ENCODE measurements at places on chromosomes 3 and 15. TPM values are rescaled to one million over a fixed set of nuclear protein-coding genes. Genes with fewer than 3 reads are reported as not detected.

SPTSSB gene
- polyA plus RNA-seq = 11.1 TPM

ST3GAL6 gene
- polyA plus RNA-seq = 3.1 TPM

DNA sequence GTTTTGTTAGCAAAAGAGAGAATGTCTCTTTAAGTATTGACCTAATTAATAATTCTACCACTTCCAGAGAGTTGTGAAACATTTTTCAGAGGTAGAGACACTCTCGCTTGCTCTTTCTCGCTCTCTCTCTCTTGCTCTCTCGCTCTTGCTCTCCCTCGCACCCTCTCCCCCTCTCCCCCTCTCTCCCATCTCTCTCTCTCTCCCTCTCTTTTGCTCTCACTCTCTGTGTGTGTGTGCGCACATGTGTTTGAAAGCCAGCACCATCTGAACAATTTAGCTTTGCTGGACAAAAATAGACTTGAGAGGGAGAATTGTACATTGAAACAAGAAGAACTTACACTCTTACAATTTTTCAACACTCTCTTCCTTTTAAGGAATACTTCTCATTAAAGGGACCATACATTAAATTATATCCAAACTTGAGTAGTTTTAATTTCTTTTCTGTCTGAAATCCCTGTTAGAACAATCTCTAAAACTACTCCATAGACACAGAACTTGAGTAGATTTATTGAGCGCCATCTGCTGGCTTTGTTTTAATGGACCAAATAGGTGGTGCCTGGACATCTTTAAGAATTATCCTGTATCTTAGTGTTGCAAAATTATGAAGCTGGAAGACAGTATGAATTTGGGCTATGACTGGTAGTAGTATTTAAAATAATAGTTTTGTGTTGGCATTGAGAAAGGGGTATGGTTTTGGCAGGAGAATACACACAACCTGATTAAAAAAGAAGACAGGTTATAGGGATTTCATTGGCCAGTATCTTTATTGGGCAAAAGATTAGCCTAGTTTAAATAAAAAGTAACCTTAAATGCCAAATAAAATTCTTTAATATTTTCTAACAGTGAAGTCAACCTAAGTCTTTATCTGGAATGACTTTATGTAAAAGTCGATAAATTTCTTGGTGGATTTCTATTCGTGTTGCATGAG lies 124.6 kb downstream of the AKAP13 start:
- DNase-seq = peak; percentile 48

FRMD5 gene
- polyA plus RNA-seq = 0.32 TPM

GRCh38 chr15:79161837-79162508 lies 71.4 kb upstream of the RASGRF1 start:
- DNase-seq = no peak

REC114 gene
- not detected for polyA plus RNA-seq

DNA sequence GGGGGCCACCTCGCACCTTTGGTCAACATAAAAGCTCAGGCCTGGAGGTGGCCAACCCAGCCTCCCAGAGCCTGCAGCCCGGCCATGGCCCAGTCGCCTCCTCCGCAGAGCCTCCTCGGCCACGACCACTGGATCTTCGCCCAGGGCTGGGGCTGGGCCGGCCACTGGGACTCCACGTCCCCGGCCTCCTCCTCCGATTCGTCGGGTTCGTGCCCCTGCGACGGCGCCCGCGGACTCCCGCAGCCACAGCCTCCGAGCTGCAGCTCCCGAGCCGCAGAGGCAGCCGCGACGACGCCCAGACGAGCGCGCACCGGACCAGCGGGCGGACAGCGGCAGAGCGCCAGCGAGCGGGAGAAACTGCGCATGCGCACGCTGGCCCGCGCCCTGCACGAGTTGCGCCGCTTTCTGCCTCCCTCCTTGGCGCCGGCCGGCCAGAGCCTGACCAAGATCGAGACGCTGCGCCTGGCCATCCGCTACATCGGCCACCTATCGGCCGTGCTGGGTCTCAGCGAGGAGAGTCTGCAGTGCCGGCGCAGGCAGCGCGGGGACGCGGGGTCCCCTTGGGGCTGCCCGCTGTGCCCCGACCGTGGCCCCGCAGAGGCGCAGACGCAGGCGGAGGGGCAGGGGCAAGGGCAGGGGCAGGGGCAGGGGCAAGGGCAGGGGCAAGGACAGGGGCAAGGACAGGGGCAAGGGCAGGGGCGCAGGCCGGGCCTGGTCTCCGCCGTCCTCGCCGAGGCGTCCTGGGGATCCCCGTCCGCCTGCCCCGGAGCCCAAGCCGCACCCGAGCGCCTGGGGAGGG lies at the start of gene MESP2:
MESP2 (plus strand) TSS at position 59 of the 799 bp plus-strand sequence; CDS start at position 85, 26 bp downstream.
- DNase-seq = no peak

TMEM45A gene
- polyA plus RNA-seq = 30.3 TPM

GRCh38 chr3:43616034-43616433 lies 5.8 kb downstream of the ANO10 start:
- DNase-seq = no peak

DNA sequence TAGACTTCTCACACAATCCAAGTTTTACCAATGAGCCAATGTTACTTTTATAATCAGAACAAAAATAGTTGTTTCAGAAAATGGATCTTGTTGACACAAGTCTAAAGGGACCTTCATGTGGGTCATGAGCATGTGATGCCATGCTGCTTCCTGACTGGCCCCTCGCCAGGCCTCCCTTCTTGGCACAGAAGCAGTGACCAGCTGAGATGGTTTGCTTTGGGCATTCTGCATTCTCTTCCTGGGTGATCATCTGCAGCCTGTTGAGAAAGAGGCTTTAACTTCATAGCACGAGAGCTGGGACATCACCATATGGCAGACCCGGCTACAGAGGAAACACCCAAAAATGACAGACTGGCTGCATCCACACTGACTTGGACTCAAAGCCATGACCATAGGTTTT lies 45.7 kb downstream of the TGM4 start:
- DNase-seq = no peak

PLA2G4E gene
- 0.03 TPM for polyA plus RNA-seq

C3orf49 gene
- polyA plus RNA-seq = not detected

NOX5 gene
- polyA plus RNA-seq = 0.19 TPM

DNA sequence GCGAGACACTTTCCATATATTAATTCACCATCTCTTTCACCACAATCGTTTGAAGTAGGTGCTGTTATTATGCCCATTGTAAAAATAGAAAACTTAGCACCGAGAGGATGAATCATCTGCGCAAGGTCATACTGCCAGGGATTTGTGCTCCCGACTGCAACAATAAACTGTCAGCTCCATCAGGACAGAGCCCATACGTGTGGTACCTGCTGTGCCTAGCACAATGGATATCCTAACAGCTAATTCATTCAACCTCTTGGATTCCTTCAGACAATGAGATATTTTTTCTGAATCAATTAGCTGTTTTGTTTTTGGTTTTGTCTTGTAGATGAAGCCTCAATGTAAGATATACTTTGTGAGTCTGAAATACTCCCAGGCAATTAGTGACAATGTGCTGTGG lies 32.3 kb upstream of the PROK2 start:
- no peak for DNase-seq

FAM3D gene
- 2.1 TPM for polyA plus RNA-seq

NRROS gene
- polyA plus RNA-seq = 7.2 TPM

GRCh38 chr3:23648326-23648995 lies 157.3 kb upstream of the UBE2E1 start:
- no peak for DNase-seq

DNA sequence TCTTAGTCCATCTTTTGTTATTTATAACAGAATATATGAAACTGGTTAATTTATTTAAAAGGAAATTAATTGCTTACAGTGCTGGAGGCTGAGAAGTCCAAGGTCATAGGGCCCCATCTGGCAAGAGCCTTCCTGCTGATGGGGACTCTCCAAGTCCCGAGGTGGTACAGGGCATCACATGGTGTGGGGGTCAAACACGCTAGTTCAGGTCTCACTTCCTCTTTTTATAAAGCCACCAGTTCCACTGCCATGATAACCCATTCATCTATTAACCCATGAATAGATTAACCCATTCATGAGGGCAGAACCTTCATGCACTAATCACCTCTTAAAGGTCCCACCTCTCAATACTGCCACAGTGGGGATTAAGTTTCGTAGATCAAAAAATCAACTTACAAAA lies 659.3 kb downstream of the NAALADL2 start:
- no peak for DNase-seq

DNA sequence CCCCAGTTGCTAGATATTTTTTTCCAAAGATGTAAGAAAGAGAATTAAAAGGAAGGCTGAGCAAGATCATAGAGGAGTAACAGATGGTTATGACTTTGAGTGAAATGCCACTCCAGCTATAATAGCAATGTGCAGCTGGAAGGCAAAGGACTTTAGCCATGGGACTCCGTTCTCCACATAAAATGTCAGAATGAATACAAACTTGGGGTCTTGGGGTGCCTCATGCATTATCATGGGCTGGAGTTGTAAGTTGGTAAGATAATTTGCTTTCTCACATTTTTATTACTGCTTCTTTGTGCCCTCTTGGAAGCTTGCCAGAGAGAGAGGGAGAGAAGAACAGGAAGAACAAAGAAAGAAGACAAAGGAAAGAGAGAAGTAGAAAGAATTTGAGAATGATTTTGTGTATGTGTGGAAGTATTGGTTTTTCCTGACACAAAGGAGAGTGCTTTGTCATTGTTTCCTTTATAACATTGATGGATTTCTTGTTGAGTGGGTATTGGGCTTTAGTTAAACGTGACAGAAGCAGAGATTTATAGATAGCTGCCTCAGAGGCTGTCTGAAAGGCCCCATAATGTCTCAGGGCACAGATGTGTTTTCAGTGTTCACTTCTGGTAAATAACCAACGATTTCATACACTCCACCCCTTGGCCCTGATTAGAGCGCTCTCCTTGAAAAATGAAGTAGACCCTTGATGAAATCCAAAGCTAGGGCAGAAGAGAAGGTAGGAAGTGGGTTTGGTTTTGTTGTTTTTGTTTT lies 715.3 kb downstream of the NR2F2 start:
- DNase-seq = no peak

DNA sequence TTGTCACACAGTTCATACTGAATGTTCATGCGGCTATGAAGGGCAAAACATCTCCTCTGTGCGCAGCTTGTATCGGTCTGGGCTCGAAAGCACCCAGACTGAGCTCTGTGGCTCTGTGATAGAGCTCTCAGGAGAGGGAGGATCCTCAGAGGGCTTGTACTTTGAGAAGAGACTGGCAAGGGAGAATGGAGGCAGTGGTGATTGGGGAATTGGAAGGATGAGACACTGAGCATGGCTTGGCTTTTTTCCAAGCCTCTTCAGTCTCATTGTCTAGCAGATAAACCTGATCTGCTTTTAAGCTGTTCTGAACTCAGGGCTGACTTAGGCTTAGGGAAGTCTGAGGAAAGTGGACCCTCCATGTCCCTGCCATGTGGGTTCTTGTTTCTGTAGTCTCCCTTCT lies 43.0 kb downstream of the RAD54L2 start:
- DNase-seq = no peak

DNA sequence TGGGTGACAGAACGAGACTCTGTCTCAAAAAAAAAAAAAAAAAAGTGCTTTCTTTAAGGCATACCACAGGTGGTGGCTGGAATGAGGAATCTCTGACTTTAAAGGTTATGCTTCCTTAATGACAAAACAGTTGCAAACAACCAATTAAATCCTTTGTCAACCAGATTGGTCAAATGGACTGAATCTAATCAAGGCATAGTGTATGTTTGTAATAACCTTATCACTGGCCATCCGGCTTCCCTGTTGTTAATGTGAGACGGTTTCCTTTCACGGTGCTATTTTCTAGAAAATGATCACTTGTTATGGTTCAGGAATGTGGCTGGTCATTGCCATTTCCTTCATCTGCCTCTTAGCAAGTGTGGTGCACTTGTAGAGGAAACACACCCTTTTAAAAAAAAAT lies 75.9 kb downstream of the FLNB start:
- DNase-seq = no peak

ICE2 gene
- polyA plus RNA-seq = 18.7 TPM

DNA sequence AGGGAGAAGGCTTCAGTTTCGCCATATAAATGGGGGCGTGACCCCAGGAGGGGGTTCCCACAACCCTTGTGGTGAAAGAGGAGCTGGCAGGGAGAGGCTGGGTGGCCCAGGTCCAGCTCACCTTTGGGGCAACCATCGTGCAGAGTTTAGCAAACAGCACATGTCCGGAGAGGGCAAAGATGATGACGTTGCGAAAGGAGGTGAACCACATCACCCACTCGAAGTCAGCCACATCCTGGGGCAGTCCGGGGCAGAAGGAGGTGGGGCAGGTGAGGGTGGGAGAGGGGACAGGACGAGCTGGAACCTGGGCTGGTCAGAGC lies 3.7 kb downstream of the HHATL start:
- no peak for DNase-seq

- DNase-seq = no peak
Observed at GRCh38 chr3:186826976-186827857, 15.3 kb upstream of the ADIPOQ start.

DNA sequence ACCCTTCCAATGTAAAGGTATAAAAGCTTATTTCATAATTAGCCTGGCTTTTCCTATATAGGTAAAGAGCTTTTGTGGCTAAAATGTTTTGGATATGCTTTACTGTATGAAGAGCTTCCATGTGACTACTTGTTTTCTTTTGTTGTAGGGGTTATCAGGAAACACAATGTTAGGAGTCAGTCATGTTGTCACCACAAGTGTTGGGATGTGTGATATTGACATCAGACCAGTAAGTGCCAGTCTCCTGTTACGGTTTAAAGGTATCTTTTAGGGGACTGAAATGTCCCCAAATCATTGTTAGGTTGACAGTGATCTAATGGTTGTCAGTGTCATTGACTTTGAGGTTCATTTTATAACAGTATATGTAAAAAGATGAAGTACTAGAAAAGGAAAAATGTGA lies 18.3 kb downstream of the ACTL6A start:
- DNase-seq = no peak

GRCh38 chr3:176953106-176954060 lies 243.9 kb downstream of the TBL1XR1 start:
- DNase-seq = no peak
